ENCODE measurements at places on chromosomes 2 and 18.

- DNase-seq: no peak
Measured at GRCh38 chr2:229586012-229586411, 128.3 kb downstream of the DNER start.

GRCh38 chr2:238501311-238501710 lies 74.6 kb downstream of the ASB1 start:
- DNase-seq: no peak

- DNase-seq: no peak
Measured at GRCh38 chr2:37232131-37232933, 874 bp downstream of the NDUFAF7 start.

- DNase-seq: no peak
Measured at GRCh38 chr2:9405636-9406035, 17.7 kb downstream of the ITGB1BP1 start.

- no peak for DNase-seq
Measured at GRCh38 chr2:192578780-192579179, 384.0 kb upstream of the TMEFF2 start.

DNA sequence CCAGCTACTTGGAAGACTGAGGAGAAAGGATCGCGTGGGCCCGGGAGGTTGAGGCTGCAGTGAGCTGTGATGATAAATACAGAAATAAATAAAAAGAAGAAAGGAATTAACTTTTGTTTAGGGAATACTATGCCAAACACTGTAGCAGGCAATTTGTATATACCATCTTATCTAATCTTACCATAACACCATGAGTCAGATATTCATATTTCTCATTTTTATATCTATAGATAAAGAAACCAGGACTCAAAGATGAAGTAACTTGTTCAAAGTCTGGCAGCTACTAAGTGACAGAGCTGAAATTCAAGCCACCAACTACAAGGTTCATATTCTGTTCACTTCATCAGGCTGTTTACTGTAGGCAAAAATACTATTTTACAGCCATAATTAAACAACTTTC lies 119.2 kb upstream of the SLC39A10 start:
- DNase-seq: no peak

DNA sequence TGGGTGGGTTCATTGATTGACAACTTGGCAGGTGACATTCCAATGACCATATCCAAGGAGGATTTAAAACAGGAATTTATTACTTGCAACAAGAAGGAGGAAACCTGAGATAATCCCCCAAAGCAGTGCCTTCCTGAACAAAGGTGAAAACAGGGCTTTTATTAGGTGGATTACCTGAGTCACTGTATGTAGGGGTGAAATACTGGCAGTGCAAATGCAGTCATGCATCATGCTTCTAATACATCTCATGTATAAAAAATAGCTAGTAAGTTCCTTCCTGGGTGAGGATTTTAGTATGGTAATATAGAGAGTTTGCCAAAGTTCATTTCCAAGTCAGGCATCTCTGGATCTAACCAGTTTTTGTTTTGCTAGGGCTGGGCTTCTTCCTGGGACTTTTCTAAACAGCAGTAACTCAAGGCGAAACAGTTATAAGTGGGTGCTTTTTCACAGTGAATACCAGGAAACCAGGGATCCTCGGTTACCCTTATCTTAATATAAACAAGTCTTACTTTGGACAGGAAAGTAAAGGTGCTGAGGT lies 583.4 kb upstream of the LRRTM1 start:
- no peak for DNase-seq

DNA sequence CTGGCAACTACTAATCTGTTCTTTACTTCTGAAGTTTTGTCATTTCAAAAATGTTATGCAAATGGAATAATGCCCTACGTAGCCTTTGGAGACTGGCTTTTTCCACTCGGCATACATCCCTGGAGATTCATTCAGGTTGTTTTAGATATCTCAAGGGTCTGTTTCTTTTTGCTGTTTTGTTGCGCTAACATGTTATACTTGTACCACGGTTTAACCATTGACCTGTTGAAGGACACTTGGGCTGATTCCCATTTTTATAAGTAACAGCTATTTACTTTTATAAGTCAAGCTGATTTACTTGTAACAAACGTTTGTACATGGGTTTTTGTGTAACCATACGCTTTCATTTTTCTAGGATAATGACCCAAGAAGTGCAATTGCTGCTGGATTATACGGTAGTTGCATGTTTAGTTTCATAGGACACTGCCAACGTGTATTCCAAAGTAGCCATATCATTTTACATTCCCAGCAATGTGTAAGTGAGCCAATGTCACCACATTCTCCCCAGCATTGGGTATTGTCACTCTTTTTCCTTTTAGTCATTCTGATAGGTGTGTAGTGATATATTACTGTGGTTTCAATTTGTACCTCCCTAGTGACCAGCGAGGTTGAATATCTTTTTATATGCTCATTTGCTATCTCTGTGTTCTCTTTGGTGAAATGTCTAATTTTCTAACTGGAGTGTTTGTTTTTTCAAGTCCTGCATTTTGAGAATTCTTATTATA lies 36.5 kb upstream of the STAT4 start:
- no peak for DNase-seq

DNA sequence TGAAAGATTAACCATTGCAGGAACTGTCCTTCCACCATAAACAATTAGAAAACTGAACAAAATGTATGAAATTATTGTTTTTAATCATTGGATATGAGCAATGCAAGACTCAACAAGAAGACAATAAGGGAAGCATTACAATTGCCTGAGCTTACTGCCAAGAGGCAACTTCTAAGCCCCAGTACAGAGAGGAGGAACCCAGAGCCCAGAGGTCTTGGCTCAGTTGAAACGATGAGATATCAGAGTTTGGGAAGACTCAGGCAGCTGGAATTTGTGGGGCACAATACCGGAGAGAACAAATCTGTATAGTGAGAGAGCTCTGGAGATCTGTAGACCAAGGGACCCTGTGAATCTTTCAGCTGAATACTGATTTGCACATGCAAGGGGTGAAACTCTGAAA lies 80.6 kb upstream of the ZFP36L2 start:
- no peak for DNase-seq

GRCh38 chr2:232336241-232336736 lies 42.3 kb upstream of the ALPP start:
- DNase-seq: no peak

GRCh38 chr2:191676790-191677645 lies 918 bp upstream of the NABP1 start:
- DNase-seq: peak; percentile 26

- DNase-seq: peak; percentile 25
Measured at GRCh38 chr2:102094917-102095316, 47.6 kb upstream of the IL1R1 start.

GRCh38 chr2:223815186-223815883 lies 22.0 kb downstream of the AP1S3 start:
- DNase-seq: no peak

DNA sequence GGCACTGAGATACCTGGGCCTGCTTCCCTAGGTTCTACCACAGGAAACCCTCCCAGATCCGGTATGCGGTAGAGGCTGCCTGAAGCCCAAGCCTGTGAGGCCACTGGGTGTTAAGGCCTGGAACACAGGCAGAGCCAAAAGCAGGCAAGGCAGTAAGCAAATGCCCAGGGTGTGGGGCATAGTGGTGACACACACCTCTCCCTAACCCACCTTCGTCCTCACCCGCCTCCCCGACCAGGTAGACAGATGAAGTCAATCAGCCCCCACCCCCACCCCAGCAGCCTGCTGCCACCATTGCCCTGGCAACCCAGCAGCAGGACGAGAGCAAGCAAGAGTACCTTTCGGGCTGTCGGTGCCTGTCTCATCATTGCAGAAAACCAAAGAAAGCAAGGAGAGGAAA lies 6.1 kb downstream of the DCTN1 start:
- DNase-seq: no peak

DNA sequence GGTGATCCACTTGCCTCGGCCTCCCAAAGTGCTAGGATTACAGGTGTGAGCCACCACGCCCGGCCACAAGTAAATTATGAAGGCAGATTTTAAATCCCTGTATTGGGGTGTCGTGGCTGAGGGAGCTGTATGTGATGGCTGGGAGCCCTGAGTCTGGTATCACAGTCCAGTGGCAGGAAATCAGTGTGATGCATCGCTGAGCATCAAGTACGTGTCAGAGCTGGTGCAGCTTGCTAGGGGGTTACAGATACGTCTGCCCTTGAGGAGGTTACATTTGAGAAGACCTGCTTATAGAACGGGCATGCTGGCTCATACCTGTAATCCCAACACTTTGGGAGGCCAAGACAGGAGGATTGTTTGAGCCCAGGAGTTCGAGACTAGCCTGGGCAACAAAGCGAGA lies 4.3 kb downstream of the ENOSF1 start:
- DNase-seq: no peak

- DNase-seq: peak; percentile 7
Measured at GRCh38 chr2:99066075-99066958, 75.2 kb upstream of the C2orf15 start.

DNA sequence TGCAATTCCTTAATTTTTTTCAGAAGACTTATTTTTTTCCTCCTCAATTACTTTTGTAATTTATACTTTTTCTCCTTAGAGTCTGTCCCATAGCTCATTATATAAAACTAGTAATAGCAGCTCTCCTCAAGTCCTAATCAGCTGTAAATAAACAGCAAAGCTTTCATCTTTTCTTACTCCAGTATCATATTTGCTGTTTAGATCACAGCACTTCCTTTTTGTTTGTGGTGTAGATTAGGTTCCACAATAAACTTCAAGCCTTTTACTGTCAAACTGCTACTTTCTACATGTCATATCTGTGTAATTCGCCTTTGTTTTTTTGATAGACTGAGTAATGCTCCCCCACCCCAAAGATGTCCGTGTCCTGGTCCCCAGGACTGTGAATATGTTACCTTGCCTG lies 25.5 kb downstream of the GCG start:
- no peak for DNase-seq

DNA sequence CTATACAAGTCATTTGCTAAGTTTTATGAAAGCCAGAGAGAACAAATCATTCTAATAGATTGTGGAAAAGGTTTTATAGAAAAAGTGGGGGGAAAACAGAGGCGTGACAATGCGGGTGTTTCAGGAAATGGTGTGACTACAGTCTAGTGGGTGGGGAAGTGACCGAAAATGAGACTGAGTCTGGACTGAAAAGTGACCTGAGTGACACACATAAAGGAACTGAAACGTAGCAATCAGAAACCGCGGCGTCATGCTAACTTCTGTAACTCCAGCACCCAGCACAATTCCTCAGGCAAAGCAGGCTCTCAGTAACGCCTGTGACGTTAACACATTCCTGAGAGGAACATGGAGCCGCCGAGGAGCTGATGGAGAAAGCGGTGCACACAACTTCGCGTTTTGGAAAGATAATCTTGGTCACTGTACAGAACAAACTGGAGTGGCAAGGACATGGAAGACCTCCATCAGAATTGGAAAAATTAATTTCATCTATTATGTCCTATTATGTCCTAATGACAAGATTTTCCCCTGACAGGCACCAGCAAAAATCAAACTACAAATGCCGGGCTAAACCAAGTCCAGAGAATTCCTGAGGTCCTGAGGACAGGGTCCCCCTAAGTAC lies 1.4 kb upstream of the CD226 start:
- no peak for DNase-seq

DNA sequence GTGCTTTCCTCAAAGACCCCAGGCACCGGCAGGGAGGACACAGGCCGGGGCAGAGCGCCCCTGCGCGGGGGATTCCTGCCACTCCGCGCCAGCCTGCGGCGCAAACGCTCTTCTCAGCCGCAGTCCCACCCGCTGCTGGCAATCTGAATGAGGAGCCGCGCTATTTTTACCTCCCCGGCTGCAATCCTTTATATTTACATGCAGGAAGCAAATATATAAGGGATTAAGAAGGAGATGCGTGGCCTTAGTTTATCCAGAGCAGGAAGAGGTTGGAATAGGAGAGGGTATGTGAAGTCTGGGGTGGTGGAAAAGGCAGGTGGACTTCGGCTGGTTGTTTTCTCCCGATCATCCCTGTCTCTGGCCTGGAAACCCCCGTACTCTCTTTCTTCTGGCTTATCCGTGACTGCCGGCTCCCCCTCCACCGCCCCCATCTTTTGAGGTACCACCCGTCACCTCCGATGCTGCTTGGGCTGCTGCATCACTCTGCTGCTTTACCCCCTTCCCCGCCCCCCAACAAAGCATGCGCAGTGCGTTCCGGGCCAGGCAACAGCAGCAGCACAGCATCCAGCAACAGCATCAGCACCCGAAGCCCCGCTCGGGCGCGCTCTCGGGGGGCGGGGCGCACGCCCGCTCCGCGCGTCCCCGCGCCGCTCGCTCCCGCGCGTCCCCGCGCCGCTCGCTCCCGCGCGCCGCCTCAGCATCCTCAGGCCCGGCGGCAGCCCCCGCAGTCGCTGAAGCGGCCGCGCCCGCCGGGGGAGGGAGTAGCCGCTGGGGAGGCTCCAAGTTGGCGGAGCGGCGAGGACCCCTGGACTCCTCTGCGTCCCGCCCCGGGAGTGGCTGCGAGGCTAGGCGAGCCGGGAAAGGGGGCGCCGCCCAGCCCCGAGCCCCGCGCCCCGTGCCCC lies at the start of gene ADAM23:
Gene ADAM23 (plus strand): TSS at position 700 of the 902 bp plus-strand sequence. CDS start 335 bp downstream, outside the sequence.
- peak; percentile 34 for DNase-seq

DNA sequence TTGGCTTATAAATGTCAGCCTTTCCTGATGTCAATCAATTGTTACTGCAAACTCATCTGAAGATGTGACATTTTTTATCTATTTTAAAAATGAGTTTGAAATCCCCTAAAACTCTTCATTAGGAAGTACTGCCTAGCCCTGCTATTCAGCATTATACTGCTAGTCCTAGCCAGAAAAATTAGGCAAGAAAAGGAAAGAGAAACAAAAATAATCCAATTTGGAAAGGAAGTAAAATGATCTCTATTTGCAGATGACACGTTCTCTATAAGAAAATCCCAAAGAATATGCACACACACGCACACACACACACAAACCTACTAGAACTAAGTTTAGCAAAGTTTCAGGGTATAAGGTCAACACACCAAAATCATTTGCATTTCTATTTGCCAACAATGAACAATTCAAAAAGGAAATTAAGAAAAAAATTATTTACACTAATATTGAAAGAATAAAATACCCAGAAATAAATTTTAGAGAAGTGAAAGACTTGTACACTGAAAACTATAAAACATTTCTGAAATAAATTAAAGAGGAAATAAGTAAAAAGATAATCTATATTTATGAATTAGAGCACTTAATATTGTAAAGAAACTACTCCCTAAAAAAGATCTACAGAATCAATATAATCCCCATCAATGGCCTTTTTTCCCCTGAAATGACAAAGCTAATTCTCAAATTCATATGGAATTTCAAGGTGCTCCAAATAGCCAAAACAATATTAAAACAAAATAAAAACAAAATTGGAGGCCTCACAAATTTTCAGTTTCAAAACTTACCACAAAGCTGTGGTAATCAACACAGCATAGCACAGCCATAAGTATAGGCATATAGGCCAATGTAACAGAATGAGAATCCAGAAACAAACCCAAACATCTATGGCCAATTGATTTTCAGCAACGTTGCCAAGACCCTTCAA lies 433.7 kb upstream of the TRIB2 start:
- DNase-seq: no peak
